ENCODE measurements at places on chromosomes 13 and 19. TPM values are rescaled to one million over a fixed set of nuclear protein-coding genes. Genes with fewer than 3 reads are reported as not detected.

The GAPDHS gene
- total RNA-seq = not detected

The VSTM2B gene
- total RNA-seq = not detected

The CLDN10 gene
- total RNA-seq = 0.24 TPM

The KHSRP gene
- total RNA-seq = 134 TPM

The PGLYRP1 gene
- total RNA-seq = not detected

The PSG11 gene
- not detected for total RNA-seq

All from posterior vena cava (tissue), 2 donors.